ENCODE measurements at places on chromosomes 3 and 15.

GRCh38 chr3:129625072-129625874 is 18.8 kb upstream of the PLXND1 start:
- DNase-seq: no peak

DNA sequence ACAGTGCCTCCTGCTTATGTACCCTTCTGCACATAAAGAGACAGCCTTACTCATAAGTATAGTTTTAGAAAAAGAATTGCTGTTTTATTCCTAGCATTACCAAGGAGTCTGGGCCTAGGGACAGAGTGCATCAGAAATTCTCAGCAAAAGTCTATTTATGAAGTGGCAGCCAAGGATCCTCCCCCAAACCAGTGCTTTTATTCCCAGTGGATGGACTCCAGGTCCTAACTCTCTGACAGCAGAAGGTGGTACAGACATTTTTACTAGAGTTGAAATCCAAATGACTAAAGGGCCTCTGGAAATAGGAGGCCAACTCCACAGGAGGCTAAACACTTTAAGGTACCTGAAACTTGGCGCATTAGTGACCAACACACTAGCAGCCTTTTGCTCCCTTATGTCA is 407.2 kb upstream of the TPRG1 start:
- DNase-seq: no peak

- DNase-seq: no peak
These were observed 31.9 kb downstream of the AGTR1 start for GRCh38 chr3:148729476-148730055.

GRCh38 chr3:121748680-121749275 is 763 bp downstream of the GOLGB1 start:
- no peak for DNase-seq

- no peak for DNase-seq
These were observed 296.4 kb upstream of the TPRG1 start for GRCh38 chr3:188875413-188875812.

- no peak for DNase-seq
These were observed 84.2 kb downstream of the LRRC49 start for GRCh38 chr15:70976851-70977250.

GRCh38 chr3:133535971-133536881 is 37.3 kb upstream of the CDV3 start:
- no peak for DNase-seq

DNA sequence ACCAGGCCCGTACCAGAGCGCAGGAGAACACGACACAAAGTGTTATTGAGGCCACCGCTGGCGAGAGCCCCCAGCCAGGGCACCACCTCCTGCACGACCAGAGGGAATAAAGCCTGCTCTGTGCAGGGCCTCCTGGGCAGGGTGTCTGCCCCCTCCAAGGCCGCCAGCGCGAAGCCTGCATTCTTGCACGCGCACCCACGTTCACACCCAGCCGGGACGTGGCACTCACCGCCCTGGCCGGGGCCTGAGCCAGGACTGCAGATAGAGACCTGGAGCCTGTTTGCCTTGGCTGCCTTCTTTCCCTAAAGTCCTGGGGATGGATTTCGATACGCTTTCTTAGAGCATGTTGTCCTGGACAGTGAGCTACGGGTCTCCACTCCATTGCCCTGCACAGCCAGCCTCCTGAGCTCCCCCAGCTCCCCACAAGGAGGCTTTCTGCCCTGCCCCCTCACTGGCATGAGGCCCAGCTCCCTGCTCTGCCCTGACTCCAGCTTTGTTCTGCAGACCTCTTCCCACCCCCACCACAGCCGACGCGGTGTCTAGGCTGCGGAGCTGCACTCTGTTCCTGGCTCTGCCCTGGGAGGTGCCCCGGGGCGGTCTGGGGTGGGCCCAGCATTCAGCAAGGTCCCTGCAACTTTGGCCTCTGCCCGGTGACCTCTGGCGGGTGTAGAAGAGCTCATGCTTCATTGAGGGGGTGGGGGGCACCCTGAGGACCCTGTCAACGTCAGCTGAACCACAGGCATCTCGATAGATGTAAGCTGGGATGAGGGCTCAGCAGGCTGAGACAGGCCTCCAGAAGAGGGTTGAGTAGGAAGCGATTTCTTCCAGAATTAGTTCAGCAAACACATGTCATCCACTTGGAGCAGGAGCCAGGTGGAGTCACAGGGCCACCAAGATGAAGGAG is 145.0 kb downstream of the LRRK1 start:
- no peak for DNase-seq

DNA sequence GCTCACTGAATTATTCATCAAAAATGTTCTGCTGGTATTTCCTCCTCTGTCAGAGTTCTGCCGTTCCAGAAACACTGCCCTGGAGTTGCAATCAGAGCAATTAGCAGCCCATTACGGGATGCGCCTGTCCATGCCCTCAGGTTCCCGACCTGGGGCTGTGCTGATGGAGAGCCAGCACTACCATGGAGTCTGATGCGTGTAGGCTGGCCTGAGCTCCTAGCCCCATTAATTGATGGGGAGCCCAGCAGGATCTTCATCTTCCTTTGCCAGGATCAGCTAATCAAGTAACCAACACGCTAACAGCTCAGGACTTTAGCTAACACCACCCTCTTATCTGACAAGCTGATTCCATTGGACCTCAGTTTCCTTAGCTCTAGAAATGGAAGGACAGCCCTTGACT is 164.2 kb downstream of the ABHD5 start:
- DNase-seq: no peak

GRCh38 chr15:89785064-89785773 is 9.1 kb downstream of the MESP2 start:
- DNase-seq: no peak

GRCh38 chr3:107846279-107846852 is 244.5 kb downstream of the CD47 start:
- DNase-seq: no peak

GRCh38 chr3:195173657-195174056 is 97.3 kb downstream of the XXYLT1 start:
- DNase-seq: no peak

All from CD4-positive, alpha-beta T cell treated with Interleukin-4 for 4 hours (primary cell).